EH (cell line): ENCODE measurements at places on chromosomes 11 and 22.
A peak's percentile ranks its signal among the peaks of the same experiment; 100 is the strongest.

DNA sequence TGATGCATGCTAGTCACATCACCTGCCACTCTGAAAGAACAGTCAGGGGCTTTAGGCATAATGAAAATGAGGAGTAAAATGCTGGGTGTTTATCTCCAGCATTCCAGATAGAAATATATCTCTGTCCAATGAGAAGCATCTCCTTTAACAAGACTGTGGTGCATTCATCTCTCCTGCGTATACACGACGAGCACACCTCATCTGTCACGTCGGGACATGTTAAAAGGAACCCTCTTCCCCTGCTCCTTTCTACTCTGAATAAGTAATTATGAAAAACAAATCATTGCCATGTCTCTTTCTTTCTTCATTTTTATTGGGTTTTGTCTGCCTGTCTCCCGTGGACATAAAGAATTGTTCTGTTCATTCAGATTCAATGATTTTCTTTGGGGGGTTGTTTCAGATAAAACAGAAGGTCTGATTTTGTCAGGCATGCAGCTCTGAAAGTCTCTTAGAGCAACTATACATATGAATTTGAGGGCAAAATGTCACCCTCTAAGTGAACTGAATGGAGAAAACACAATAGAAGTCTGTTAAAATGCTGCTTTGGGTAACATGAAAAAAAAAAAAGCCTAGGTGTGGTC is 195.0 kb downstream of the MAML2 start:
- DNase-seq, result no peak

- peak; percentile 23 for DNase-seq
These were observed 80.7 kb downstream of the PKNOX2 start for GRCh38 chr11:125245299-125245698.

DNA sequence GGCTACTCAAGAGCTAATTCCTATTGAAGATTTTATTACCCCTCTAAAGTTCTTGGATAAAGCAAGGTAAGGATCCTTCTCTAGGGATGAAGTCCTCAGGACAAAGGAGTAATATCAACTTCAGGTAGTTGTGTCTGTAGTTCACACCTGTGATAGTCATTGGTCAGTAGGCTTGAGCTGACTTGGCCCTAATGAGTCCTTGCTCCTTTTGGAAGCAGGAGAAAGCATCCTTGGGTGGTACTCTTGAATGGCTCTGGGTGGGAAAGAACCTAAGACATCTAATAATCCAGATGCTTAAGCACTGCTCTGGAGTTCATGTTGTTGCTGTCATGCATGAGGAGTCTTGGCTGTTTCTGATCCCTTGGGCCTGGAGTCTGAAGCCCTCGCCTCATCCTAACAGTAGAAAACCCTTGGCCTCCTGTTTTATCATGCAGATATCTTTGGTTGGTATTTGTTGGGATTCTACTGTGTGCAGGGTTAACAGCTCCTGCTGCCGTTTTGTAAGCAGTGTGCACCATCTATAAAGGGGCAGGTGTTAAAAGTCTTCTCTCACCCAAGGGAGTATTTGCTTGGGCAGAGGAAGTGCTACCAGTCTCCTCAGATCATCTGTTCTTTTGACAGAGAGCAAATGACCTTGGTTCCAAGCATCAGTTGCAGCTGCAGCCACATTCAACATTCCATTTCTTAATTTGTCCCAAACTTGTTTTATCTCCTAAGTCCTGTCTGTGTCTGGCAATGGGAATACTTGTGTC is 2.7 kb downstream of the MRPL40 start:
- no peak for DNase-seq

DNA sequence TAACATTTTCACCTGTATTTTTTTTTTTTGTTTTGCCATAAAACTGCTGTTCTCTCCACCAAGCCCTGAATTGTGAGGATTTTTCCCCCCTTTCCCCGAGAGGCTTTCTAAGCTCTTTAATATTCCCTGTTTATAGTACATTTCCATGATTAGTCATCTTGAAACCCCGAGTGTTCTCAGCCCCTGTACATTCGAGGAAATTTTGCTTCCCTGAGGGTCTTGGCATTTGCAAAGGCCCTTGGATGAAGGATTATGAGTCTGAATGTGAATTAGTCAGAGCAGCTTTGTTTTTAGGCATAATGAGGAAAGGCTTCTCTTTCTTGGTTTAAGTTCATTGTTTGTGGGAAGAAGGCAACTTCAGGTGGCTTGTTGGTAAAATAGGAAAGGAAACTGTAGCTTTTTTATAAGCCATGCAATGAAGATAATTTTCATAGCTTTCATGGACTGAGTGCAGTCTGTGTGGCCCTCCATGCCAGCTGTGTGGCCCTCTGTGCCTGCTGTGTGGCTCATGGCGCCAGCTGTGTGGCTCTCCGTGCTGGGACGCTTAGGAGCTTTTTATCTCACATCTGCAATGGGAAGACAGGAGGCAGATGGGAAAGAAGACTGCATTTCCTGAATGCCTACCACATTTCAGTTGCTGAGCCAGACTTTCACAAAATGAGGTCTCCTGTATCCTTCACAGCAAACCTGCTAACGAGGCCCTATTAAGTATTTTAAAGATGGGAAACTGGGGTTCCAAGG is 129.0 kb downstream of the TEAD1 start:
- DNase-seq, result peak; percentile 83

GRCh38 chr11:6599881-6600390 is 3.5 kb downstream of the RRP8 start:
- no peak for DNase-seq

DNA sequence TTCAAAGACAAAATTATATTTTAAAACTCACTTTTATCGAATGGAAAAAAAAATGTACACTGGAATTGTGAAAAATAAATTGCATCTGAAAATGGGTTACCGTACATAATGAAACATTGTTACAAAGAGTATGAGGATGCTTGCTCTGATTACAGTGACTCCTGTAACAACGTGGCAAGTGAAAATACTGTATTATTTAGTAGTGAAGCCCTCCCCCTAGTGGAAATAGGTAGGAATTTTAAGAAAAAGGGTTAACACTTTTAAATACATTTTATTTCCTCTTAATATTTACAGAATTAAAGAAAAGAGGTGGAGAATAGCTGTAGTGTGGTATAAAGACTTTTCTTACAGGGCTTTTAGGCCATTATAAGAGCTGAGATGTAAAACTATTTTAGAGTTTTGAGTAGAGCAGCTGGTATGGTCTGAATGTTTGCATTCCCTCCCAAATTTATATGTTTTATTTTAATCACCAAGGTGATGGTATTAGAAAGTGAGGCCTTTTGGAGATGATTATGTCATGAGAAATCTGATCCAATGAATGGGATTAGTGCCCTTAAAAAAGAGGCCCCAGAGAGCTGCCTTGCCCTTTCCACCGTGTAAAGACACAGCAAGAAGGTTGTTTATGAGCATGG is 25.2 kb downstream of the FAM76B start:
- DNase-seq, result peak; percentile 57

DNA sequence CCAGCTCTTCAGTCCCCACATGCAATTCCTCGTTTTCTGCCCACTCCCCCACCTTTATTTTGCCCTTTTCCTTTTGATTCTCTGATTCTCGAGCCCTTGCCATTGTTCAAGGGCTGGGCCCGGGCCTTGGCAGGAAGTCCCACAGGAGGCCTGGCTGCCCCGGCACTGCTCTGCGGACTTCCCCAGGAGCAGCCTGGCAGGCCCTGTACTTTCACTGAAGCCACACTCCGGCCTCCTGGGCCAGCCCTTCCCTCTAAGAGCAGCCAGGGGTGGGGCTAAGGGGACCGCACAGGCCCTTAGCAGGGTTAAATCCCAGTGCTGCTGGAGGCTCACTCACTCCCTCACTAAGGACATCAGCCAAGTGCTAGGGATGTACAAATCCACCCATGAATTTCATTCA is 4.1 kb downstream of the LRRC32 start:
- DNase-seq, result no peak

GRCh38 chr11:103534191-103534590 is 425.0 kb downstream of the DYNC2H1 start:
- no peak for DNase-seq

DNA sequence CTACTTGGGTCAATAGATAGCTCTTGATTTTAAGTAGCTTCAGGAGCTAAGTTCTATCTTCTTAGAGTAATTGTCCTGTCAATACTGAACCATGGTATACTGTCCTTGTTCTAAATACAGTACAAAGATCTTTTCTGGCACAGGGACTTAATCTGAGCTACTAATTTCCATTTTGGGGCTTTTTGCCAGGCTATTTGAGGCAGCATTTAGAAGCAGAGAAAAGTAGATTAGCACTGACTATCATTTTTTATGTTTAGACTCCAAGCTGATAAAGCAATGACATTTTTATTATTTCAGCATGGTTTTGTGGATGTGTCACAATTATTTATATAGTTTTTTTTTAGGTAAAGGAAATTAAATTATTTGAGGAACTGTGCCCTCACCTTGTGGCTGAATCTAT is 163.2 kb downstream of the FAT3 start:
- no peak for DNase-seq

DNA sequence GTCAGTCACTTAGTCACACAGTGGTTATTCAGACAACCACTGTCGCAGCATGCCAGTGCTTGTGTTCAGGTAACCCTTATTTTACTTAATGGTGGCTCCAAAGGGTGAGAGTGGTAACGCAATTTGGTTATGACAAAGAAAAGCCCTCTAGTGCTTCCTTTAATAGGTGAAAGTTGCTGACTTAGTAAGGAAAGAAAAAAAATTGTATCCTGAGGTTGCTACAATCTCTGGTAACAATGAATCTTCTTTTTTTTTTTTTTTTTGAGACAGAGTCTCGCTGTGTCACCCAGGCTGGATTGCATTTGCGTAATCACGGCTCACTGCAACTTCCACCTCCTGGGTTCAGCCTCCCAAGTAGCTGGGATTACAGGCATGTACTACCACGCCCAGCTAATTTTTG is 64.5 kb downstream of the C11orf91 start:
- peak; percentile 63 for DNase-seq

DNA sequence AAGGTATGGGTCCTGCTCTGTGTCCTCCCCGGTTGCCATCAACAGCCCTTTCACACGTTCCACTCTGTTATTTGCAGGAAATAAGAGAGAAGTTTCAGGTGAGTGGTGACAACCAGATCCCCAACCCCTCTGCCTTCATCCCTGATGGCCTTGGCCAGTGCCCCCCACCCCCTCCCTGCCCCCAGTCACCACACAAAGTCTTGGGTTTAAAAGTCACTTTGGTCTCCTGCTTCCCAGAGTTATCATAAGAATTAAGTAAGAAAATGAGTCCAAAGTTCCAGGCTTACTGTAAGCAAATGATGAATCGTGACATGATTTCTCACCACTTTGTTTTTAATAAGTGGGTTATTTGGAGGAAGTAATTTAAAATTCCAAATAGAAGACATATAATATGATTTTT is 9.2 kb upstream of the OAF start:
- no peak for DNase-seq

- DNase-seq, result no peak
These were observed 90.9 kb upstream of the CRTAM start for GRCh38 chr11:122747351-122747781.

- peak; percentile 97 for DNase-seq
These were observed 31.1 kb downstream of the TMEM45B start for GRCh38 chr11:129846508-129847335.

DNA sequence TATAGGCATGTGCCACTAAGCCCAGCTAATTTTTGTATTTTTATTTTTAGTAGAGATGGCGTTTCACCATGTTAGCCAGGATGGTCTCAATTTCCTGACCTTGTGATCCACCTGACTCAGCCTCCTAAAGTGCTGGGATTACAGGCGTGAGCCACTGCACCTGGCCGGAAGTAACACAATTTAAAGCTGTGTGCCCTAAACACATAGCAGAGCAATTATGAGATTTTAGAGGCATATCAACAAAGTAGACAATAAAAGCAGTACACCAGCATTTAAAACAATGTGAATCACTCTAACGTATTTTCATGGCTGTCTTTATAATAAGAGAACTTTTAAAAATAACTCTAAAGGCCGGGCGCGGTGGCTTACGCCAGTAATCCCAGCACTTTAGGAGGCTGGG is 42.4 kb downstream of the PRR14L start:
- DNase-seq, result no peak

- DNase-seq, result peak; percentile 20
These were observed 63.4 kb downstream of the NAT10 start for GRCh38 chr11:34168642-34169420.

- no peak for DNase-seq
These were observed 53.1 kb upstream of the SLC22A12 start for GRCh38 chr11:64537876-64538275.

DNA sequence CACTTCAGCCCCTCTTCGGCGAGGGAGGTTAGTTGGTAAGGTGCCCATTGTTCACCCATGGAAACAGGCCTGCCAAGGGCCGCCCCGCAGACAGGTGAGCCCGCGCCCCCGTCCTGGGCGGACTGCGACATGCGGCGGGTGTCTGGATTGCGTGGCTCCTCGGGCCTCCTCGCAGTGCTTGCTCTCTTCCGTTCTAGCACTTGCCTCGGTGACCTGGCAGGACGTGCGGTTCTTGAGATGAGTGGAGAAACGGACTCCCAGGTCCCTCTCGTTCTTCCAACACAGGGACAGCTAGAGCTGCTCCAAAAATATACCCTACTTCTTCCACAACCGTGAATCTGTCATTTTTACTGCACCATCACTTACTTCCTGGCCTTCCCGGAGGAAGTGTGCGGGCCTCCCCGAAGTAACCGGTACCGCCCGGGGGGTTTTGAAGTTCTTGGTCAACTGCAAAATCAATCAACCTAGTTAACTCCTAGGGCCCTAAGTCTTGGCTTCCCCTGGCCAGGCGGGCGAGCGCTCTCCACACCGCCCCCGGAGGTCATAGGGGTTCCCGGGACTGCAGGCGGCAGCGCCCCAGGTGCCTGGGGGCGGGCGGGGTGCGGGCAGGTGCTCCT is 745 bp upstream of the ZBTB44 start:
- no peak for DNase-seq

DNA sequence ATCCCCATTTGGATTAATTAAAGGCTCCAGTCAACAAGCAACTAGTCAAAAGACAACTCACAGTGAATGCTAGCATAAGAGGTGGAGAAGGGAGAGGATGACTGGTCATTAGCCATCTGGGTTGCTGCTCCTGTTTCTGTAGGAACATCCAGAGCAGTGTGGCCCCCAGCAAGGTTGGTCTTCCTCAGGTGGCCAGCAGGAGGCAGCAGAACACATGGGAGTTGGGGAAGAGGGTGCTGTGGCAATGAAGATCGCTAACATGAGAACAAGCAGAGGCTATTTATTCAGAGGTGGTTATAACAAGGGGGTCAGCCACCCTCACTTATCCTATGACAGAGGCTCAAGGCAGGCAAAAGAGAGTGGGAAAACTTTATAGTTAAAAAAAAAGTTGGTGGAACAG is 21.3 kb downstream of the IZUMO1R start:
- peak; percentile 34 for DNase-seq
